Breast epithelium (tissue), 4 donors: ENCODE measurements at places on chromosomes 13 and 19. TPM values are rescaled to one million over a fixed set of nuclear protein-coding genes. Genes with fewer than 3 reads are reported as not detected.

The ZNF738 gene
- 7.8 TPM for total RNA-seq

The TICAM1 gene
- total RNA-seq: 3.5 TPM

The PNMA8C gene
- total RNA-seq: not detected

The F10 gene
- 63.2 TPM for total RNA-seq

The PABPC3 gene
- 0.32 TPM for total RNA-seq

The DLEU7 gene
- total RNA-seq: 0.15 TPM

The IGFL1 gene
- not detected for total RNA-seq

The PSG6 gene
- total RNA-seq: not detected

The HOMER3 gene
- total RNA-seq: 62.6 TPM

The CD22 gene
- 4.8 TPM for total RNA-seq

- H3K4me1 ChIP-seq: no peaks in the 10 kb centered on the region
- H3K36me3 ChIP-seq: no peaks in the 10 kb centered on the region
These were observed 4.3 kb downstream of the GDF15 start for GRCh38 chr19:18390065-18390907.

DNA sequence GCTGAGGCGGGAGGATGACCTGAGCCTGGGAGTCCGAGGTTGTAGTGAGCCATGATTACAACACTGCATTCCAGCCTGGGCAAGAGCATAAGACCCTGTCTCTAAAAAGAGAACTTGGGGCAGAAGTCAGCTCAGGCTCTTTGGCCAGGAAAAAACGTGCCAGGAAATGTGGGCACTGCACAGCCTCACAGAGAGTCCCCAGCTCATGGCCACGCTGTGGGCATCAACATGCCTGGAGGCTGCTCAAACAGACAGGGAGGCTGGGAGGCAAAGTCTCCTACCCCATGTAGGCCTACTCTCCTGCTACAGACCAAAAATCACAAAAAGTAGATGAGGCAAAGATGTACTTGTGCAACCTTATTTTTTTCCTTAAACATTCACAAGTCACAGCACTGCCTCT lies 49.4 kb downstream of the PEPD start:
- no peaks in the 10 kb centered on the region for H3K4me1 ChIP-seq
- no peaks in the 10 kb centered on the region for H3K36me3 ChIP-seq
- H3K27ac ChIP-seq: no peak overlapping the region

GRCh38 chr13:79359064-79359463 lies 47.0 kb downstream of the RBM26 start:
- H3K27ac ChIP-seq: no peak overlapping the region
- no peaks in the 10 kb centered on the region for H3K4me1 ChIP-seq
- no peak for DNase-seq
- peaks cover 6% of the 10 kb centered on the region for H3K36me3 ChIP-seq

DNA sequence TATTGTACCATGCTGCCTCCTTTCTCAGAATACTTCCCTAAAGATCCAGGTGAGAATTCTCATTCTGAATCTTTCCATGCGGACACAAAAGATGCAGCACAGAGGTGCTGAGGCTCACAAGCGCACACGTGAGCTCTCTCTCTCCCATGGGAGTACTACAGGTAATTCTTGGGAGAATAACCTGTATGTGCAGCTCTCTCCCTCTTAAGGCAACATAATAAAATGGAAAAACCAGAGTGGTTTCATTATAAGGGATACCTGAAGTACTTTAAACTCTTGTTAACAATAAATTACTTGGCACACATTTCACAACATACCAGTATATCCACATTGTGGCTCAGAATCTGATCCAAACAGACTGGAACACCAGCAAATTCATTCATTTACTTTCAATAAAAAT lies 40.4 kb downstream of the INTS6 start:
- H3K4me3 ChIP-seq: no peak overlapping the region
- no peaks in the 10 kb centered on the region for H3K36me3 ChIP-seq
- H3K4me1 ChIP-seq: no peaks in the 10 kb centered on the region
- H3K27ac ChIP-seq: no peak overlapping the region
- DNase-seq: no peak

DNA sequence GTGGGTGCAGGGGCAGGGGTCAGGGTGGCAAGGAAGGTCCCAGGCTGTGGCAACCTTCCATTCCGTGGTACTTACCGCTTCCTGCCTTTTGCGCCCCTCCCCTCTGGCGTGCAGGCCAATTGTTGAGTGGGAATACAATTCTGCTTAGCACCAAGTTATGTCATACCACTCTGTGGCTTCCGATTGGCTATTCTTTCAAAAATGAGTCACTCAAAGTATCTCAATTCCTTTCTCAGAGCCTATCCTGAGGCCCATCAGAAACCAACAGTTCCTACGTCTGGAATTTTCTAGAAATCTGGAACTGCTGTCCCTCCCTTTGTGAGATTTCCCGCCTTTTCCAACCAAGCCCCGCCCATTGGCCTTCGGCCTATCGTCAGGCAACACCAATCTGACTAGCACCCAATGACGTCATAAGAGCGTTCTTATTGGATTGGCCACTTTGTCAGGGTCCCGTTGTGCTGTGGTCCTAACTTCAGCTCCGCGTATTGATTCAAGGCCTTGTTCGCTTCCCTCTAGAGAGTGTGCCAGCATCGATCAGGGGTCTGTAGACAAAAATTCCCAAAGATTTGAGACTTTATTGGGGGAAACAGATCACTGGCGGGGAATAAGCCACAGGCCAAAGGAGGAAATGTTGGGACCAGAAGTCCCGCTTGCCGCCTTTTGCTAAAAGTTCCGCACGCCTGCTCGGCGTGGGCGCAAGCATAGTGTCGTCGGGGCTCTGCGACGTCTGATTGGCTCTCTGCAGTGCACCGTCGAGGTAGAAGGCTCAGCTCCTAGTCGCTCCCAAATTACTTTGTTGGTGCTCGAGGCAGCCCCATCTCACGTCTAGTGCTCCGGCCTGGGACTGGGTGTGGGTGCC lies 11.7 kb downstream of the NTN5 start:
- DNase-seq: peak; percentile 83
- no peaks in the 10 kb centered on the region for H3K27me3 ChIP-seq
- no peaks in the 10 kb centered on the region for H3K36me3 ChIP-seq
- H3K27ac ChIP-seq: peak overlapping the region; percentile 10
- no peaks in the 10 kb centered on the region for H3K4me1 ChIP-seq

- no peak for DNase-seq
- no peaks in the 10 kb centered on the region for H3K36me3 ChIP-seq
- no peak overlapping the region for H3K27ac ChIP-seq
- no peaks in the 10 kb centered on the region for H3K27me3 ChIP-seq
- no peaks in the 10 kb centered on the region for H3K4me1 ChIP-seq
- no peak overlapping the region for H3K4me3 ChIP-seq
These were observed 243.2 kb downstream of the COL4A1 start for GRCh38 chr13:110063490-110064421.

DNA sequence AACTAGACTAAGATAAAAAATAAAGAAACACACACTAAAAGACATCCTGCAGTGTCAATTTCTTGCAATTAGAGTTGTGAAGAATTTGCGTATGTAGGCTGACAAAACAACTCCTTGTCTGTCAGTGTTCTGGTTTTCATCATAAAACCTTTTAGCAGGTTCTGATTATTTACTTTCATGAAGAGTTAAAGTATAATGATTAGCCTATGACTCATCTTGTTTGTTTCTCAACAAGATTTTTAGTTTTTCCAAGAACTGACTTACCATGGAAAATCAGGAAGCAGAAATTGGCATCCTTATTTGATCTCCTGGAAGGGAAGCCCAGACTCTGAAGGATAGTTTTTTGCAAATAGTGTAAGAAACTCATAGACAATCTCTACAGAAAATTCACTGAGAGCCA lies 848.7 kb upstream of the PCDH9 start:
- no peak overlapping the region for H3K4me3 ChIP-seq
- H3K36me3 ChIP-seq: no peaks in the 10 kb centered on the region

- DNase-seq: peak; percentile 65
- H3K4me3 ChIP-seq: peak within 1 kb of the TSS; percentile 96
- H3K27ac ChIP-seq: peak within 1 kb of the TSS; percentile 91
- no peaks in the 10 kb centered on the region for H3K4me1 ChIP-seq
- no peaks in the 10 kb centered on the region for H3K27me3 ChIP-seq
- no peaks in the 10 kb centered on the region for H3K36me3 ChIP-seq
These were observed at the start of gene SHFL for GRCh38 chr19:10085641-10086590. SHFL (plus strand) TSS chr19:10086317; CDS start chr19:10086428, 111 bp downstream.

DNA sequence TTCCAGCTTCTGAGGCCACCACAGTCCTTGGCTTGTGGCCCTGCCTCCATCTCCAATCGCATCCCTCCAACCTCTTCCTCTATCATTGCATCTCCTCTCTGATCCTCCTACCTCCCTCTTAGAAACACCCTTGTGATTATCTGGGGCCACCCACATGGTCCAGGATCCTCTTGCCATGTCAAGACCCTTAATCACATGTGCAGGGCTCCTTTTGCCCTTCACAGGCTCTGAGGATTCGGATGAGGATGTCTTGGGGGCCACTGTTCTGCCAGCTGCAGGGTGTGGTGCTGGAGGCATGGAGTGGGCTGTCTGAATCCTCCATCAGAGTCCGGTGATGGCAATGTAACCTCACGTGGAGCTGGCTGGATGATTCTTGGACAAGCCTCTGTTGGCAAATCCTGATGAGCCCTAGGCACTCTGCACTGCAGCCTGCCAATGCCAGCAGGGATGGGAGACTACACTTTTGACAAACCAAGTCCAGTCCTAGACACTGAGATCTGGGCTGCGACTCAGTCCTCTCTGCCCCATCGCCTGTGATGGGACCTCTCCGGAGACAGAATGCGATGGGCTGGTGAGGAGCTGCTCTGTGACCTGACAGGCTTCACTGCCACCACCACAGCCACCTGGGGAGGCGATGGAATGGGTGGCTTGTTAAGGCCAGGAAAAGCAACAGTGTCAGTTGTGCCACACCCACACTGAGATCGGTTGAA lies 61.2 kb downstream of the CCDC70 start:
- H3K36me3 ChIP-seq: no peaks in the 10 kb centered on the region
- no peak overlapping the region for H3K27ac ChIP-seq
- no peak overlapping the region for H3K4me3 ChIP-seq

- no peaks in the 10 kb centered on the region for H3K4me1 ChIP-seq
- no peak overlapping the region for H3K27ac ChIP-seq
- no peaks in the 10 kb centered on the region for H3K36me3 ChIP-seq
- no peak overlapping the region for H3K4me3 ChIP-seq
These were observed 92.9 kb upstream of the SGCG start for GRCh38 chr13:23087880-23088279.

DNA sequence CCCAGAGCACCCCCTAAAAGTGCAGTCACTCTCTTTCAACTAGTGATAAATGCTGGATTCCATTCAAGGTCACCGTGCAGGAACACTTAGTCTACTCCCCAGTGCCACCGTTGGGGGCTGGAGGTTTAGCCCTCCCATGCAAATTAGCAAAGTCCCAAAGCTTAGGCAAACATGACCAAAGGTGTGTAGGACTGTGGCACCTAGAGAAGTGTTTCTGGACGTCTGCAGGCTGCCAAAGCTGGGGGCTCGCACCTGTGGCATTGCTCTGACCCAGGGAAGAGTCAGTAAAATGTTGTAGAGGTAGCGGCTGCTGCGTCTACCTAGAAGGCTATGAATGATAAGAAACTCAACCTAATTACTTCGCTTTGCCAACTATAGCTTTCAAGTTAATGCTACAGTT lies 13.9 kb downstream of the COL4A1 start:
- no peak for DNase-seq
- H3K27ac ChIP-seq: no peak overlapping the region
- no peaks in the 10 kb centered on the region for H3K36me3 ChIP-seq
- no peaks in the 10 kb centered on the region for H3K4me1 ChIP-seq
- H3K27me3 ChIP-seq: no peaks in the 10 kb centered on the region

GRCh38 chr13:98405690-98406344 lies 171.1 kb downstream of the STK24 start:
- no peaks in the 10 kb centered on the region for H3K27me3 ChIP-seq
- H3K4me1 ChIP-seq: no peaks in the 10 kb centered on the region
- H3K4me3 ChIP-seq: no peak overlapping the region
- DNase-seq: no peak
- H3K36me3 ChIP-seq: no peaks in the 10 kb centered on the region

DNA sequence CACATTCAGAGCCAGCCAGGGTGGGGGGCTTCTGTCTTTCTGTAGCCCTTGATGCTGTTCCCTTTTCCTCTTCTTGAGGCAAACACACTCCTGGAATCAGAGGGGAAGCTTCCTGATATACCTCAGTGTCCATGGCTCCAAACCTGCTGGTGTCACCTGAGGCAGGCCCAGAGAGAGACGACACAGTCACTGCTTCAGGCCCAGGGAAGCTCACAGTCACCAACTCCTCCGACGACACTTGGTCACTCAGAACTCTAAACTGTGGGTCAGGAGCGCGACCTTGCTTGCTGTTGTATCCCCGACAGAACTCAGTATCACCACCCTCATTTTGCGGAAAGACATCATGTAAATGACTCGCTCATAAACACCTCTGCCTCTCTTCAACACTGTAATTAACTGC lies 1.1 kb downstream of the ATP13A1 start:
- H3K36me3 ChIP-seq: no peaks in the 10 kb centered on the region
- H3K4me3 ChIP-seq: peak overlapping the region; percentile 98
- no peaks in the 10 kb centered on the region for H3K27me3 ChIP-seq
- H3K27ac ChIP-seq: peak overlapping the region; percentile 90
